ENCODE measurements at places on chromosomes 2 and 18.

- DNase-seq: no peak
Observed at GRCh38 chr18:75060185-75060584, 148.8 kb downstream of the PTGR3 start.

DNA sequence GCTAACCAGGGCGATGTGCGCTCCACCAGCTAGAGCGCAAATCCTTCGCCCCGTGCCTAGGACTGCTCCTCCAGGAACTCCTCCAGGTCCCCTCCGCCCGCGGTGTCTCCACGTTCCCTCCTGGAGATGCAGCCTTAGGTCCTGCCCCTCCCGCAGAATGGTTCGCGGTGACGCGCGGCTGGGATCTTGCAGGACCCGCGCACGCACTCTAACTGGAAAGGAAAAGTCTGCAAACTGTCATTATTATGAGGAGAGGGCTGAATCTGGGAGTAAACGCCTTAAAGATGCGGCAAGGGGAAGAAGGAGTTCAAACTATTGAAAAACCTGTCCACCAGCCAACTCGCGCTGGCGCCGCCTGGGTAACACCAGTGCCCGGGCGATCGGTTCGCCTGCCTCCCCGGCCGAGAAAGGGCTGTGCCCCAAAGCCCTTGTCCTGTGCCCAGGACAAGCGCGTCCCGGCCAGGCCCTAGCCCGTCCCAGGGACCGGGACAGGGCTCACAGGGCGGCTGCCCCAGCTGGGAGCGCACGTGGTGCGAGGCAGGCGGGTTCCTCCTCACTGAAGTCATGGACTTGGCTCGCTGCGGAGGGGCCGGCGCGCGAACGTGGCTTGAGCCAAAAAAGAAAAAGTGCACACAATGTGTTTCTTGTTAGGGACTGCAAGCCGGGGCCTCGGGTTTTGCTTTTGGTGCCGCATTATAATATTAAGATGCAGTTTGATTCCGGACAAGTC lies 5.5 kb upstream of the ID2 start:
- DNase-seq: peak; percentile 61

DNA sequence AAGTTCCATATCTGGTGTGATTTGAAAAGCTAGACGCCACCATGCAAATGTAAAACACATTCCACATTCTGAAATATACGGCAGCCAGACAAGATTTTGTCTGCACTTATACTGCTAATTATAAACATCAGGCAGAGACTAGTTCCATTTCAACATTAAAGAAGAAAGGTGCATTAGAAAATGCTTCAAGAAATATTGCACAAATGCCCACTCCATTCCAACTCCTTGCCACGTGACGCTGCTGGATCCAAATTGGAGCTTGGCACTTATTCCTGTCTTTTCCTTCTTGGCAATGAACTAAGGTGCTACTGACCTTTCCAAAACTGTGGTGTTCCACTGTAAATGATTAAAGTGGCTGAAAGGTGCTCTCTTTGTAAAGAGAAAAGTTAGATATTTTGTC lies 6.3 kb downstream of the COL6A3 start:
- DNase-seq: no peak

DNA sequence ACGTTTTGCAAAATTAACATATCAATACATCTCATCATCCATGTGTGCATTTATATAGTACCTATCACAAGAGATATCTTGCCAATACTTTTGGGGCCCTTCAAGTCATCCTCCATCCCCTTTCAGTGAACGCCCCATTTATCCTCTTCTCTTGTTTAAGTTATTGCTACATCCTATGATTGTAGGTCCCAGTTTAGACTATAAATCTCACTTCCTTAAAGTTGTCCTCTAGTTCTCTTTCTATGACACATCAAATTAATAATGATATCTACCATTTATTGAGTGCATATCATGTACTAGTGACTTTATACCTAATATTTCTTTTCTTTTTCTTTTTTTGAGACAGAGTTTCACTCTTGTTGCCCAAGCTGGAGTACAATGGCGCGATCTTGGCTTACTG lies 28.8 kb upstream of the FBXO11 start:
- DNase-seq: peak; percentile 45

DNA sequence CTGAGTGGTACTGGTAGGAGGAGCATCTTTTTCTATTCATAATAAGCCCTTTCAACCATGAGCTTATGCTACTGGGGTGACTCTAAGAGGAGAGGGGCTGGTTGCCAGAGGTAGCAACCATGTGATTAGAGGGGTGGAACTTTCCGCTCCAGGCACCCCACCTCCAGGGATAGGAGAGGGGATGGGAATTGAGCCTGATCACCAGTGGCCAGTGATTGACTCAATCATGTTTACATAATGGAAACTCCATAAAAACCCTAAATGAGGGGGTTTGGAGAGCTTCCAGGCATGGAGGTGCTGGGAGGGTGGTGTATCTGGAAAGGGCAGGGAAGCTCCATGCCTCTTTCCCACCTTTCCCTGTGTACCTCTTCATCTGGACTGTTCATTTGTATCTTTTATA lies 46.6 kb upstream of the RHOB start:
- DNase-seq: no peak

GRCh38 chr18:22185771-22186386 lies 16.5 kb downstream of the GATA6 start:
- no peak for DNase-seq

DNA sequence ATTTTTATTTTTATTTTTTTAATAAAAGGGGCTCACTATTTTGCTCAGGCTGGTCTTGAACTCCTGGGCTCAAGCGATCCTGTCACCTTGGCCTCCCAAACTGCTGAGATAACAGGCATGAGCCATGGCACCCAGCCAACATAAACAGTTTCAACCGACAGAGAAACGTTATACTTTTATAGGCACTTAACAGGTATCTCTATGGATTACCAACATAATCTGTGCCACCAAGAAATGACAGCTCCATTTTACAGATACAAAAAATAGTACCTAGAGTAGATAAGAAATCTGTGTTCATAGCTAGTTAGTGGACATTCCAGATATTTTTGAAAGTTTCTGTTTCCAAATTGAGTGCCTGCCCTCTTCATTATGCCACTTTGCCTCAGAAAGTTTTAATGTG lies 1316.7 kb downstream of the LRP1B start:
- no peak for DNase-seq

DNA sequence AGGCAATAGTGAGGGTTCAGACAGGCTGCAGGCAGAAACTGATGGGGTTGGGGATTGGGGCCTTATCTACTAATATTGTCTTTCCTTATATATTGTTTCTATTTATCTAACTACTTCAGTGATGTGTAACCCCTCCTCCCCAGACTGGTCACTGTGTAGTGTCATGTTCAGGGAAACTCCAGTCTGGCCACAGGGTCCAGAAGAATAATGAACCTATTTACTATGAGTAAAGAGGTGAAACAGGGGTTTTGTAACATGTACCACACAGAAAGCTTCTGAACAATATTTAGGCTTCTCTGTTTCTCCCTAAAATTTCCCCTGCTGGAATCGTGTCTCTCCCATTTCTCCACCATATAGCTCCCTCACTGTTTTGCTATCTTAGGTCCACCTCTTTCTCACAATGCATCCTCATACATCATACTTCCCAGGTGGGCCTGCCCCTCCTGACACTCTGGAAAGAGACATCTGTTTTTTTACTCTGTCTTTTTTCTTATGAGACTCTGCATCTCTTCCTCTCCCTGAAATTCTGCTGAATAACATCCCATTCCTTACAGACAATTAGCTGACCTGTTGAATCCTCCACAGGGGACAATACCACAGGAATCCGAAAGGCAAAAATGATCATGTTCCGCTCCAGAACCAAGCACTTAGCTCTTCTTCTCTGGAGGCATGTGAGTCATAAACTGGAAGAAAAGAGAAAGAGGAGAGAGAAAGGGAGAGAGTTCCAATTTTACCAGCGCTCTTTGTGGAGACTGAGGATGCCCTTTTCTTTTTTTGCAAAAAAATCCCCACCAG lies 154.8 kb downstream of the ZEB2 start:
- peak; percentile 76 for DNase-seq

DNA sequence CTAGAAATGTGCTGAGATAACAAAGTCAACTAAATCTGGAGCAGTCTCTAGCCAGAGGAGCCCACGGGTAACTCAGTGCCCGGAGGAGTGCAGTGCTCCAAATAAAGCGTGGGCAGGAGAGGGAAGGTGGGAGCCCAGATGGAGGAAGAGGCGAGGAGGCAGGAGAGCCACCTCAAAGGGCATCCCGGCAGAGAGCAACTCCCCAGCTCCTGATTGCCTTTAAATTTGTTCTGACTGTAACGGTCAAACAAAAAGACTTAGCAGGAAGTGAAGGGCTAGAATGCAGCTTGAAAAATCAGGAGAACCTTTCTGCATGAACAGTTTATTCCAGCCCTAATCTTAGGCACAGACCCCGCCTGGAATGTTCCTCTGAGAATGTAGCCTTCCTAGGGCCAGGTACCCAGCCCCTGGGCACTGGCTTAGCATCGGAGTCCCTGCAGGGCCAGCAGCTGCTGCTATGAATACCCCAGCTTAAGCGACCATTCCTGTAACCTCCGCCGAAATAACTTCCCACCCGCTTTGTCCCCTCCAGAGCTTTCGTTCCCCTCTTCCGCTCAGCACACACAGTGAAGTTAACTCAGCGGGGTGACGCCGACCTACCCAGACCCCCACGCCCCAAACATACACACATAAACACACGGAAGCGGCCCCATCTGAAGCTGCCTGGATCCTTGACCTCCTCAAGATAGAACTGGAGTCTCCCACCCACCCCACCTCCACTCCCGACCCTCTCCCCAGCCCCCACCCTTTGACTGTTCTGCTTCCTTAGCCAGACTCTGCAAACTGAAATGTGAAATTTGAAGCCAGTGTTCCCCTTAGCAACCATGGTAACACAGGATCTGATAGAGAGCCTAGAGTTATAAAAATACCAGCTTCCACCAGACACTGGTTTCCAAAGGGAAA lies 123.2 kb downstream of the SMAD7 start:
- no peak for DNase-seq

DNA sequence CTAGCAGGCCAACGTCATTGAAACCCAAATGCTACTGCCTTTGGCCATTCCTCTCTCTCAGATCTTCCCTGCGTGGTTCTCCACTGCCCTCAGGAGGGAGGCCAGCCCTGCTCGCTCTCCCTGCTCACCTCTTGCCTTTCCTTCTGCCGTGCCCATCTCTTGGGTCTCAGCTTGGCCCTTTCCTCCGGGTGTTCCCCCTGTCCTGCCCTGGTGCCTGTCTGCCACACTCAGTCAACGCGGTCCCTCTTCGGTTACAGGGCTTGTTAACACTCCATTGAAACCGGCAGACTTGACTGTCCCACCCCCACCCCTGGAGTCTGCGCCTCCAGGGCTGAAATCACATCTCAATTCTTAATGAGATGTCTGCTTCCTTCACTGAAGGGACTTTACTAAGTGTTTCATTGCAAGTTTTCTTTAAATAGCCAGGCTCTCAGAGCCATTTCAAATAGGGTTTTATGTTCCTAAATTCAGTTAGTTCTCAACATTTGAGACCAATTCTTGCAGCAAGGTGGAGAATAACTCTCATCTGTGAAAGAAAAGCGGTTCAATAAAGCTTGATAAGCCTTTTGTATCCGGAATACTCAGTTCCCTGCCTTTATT lies 237.6 kb downstream of the DYSF start:
- no peak for DNase-seq

GRCh38 chr2:126862730-126863129 lies 36.0 kb upstream of the TEX51 start:
- no peak for DNase-seq

DNA sequence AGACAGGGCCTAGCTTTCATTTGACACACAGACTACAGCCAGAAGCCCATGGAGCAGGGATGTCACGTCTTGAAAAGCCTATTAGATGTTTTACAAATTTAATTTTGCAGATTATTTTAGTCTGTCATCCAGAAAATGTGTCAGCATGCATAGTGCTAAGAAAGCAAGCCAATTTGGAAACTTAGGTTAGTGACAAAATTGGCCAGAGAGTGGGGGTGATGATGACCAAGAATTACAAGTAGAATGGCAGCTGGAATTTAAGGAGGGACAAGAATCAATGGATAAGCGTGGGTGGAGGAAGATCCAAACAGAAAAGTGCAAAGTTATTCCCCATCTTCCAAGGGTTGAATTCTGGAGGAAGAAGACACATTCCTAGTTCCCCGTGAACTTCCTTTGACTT lies 7.8 kb upstream of the IL1RL2 start:
- no peak for DNase-seq

- DNase-seq: no peak
Observed at GRCh38 chr2:34892766-34893165, 1293.7 kb upstream of the FAM98A start.

- no peak for DNase-seq
Observed at GRCh38 chr2:224971214-224971613, 71.1 kb downstream of the DOCK10 start.

Measured in suppressor macrophage treated with lipopolysaccharide for 1 hour (primary cell).